Hypothalamus (tissue), 51 donors: ENCODE measurements at places on chromosomes 6 and 20.

- DNase-seq: no peak
Observed at GRCh38 chr6:45477278-45477677, 99.5 kb upstream of the SUPT3H start.

DNA sequence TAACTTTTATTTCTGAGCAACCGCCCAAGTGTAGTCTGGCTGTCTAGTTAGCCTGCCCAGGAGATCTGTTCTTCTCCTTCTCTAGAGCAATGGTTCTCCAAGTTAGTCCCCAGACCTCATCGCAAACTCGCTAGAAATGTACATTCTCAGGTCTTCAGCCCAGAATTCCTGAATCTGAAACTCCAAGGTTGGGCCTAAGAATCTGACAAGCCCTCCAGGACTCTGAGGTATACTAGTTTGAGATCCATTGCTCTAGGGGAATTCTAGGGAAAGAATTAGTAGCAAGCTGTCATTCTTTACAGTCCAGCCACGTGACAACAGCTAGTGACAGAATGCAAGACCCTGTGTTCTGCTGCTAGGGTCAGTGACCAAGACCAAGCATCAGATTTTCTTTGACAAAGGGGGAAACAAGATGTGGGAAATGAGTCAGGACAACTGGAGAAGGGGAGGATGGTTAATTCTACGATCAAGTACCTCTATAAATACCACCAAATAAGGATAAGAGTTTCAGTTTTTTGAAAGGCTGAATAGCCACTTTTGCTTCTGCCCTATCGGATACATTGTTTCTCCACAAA, 5.8 kb downstream of the UBE2V1 start:
- no peak for DNase-seq

- DNase-seq: no peak
Observed at GRCh38 chr20:57605045-57605444, 15.2 kb downstream of the ZBP1 start.

DNA sequence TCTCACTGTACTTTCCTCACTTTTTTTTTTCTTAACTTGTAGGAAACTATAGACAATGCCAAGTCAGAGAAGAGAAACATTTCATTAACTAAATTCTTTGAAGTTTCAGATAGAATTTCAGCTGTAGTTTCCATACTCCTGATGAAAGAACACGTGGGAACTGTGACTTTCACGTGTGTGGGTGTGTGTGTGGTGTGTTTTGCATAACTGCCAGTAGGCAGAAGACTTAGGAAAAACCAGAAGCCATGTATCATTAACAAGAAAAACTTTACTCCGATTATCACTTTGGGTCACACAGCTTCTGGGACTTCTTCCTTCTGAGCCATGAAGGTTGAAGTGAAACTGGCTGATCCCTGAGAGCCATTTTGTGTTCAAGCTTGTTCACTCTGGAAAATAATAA, 483.3 kb downstream of the TFAP2B start:
- no peak for DNase-seq

GRCh38 chr20:45467861-45468260, 1.7 kb upstream of the WFDC2 start:
- DNase-seq: no peak

GRCh38 chr20:39057911-39058310, 95.8 kb downstream of the DHX35 start:
- no peak for DNase-seq

DNA sequence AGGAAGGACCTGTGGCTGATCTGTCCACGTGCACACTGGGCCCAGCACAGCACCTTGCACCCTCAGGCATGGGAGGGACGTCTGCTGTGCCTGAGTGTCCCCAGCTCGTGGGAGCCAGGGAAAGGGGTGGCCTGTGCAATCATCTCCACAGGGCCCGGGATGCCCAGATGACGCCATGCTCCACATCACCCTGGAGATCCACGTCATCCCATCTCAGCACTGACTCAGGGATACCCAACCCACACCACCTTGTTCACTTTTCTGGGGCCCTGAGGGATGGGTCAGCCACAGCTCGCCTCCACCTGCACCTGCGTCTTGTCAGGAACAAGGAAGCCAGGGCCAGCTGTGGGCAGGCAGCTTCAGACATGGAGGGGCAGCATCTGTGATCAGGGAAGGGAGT, 48.2 kb downstream of the RAB44 start:
- DNase-seq: no peak

- DNase-seq: no peak
Observed at GRCh38 chr6:112920994-112921393, 573.9 kb downstream of the RFPL4B start.

DNA sequence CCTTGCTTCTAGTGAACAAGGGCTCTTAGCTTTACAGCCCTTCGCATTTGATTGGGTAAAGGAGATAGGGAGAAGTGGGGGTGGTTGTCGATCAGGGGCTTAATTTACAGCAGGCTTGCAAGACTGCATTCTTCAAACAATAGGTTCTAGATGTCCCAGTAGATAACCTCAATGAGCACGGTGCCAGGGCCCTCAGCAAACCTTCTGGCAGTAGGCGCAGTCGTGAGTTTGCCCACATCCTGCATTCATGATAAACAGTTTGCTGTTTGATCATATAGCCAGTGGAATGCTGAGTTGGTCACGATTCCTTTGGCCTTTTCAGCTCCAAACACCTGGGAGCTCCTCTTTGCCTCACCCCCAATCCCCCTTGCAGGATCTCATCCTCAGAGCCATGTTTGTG, 27.5 kb downstream of the SUN5 start:
- no peak for DNase-seq

- DNase-seq: no peak
Observed at GRCh38 chr6:132927713-132928112, 113.3 kb downstream of the RPS12 start.

- DNase-seq: no peak
Observed at GRCh38 chr20:61343934-61344333, 91.9 kb downstream of the CDH4 start.

DNA sequence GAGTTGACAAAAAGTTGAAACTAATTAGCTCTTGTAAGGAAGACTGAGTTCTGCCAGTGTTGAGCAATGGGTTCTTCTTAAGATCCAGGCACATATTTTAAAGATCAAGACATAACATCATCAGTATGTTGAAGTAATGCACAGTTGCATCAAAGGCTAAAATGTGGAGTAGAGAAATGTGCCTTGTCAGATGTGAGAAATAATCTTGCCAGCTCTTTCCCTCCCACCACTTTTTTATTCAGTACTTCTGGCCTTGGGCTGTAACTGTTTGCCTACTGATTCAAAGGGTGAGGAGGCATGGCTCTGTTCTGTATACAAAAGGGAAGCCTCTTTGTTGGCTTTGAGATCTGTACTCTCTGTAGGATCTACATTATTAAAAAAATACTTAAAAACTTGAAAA, 13.1 kb downstream of the PKIB start:
- no peak for DNase-seq

DNA sequence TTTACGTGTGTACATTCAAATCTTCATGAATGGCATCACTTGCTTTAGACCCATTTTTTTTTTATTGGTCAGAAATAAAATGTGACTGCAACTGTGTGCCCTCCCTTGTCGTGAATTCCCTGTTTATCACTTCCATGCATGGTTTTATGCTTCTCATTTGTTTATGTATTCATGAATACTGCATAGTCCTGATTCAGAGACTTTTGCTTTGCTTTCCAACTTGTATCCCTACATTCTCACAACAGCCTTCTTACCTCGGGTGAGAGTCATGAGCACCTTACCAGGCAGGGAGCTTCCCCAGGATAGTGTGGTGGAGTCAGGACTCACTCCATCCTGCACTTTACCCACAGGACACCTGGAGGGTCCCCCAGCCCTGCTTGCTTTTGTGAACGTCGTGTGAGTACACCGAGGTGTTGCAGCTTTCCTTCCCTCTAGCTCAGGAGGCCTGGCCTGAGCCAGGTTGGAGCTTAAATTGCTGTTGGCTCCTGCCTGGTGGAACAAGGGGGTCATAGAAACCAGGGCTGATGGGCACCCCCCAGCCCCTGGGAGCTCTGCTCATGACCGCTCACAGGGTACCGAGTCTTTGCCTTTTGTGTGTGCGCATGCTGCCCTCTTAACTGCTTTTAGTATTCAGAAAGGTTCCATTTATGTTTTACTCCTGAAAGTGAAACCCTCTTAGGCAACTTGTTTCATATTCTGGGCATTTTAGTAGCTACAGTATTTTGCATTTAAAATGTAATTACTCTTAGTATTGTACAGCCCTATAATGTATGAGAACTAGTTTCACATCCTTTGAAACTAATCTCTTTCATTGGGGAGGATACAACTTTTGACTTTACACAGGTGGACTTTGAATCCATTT, 66.0 kb downstream of the CDS2 start:
- no peak for DNase-seq

DNA sequence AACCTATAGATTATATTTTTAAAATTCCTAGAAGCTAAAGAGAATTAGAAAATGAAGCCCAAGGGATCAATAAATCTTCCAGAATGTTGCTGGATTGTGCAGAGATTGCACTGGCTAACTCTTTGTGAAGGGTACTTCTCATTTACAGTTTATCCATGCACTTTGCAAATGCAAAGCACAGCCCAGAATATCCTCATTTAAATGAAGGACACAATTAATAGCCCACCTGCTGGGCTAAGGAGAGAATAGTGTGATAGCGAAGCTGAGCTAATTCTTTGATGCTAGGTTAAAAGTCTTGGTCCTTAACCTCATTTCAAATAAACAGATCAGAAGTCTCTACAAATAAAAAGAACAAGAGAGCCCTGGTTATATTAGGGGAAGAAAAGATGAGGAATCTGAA, 72.5 kb downstream of the SMPDL3A start:
- DNase-seq: no peak
